Panc1 (cell line): ENCODE measurements at places on chromosomes 5 and 9.

- DNase-seq: no peak
Measured at GRCh38 chr5:93607367-93608258, 24.6 kb downstream of the NR2F1 start.

DNA sequence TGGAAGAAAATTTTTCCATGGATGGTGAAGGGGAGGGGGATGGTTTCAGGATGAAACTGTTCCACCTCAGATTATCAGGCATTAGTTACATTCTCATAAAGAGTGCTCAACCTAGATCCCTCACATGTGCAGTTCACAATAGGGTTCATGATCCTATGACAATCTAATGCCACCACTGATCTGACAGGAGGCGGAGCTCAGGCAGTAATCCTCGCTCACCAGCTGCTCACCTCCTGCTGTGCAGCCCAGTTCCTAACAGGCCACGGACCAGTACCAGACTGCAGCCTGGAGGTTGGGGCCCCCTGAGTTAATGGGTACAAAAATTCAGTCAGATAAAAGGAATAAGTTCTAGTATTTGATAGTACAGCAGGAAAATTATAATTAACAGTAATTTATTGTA, 337.2 kb downstream of the NPR3 start:
- DNase-seq: no peak

DNA sequence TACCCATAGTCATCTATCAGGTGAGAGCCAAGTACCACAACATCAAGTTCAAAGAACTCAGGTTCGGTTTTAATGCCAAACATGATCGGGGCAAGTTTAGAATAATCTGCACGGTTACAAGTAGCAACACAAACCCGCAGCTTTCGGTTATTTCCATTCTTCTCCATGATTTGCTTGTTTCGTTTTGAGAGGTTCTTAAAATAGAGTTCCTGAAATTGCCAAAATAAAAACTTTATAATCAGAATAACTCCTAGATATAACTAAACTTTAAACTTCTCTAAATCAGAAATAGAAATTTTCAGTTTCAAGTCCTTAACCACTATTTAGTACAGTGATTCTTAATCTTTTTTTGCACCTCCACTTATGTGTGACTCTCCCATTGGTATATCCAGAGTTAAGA, 9.1 kb downstream of the GNE start:
- DNase-seq: no peak

DNA sequence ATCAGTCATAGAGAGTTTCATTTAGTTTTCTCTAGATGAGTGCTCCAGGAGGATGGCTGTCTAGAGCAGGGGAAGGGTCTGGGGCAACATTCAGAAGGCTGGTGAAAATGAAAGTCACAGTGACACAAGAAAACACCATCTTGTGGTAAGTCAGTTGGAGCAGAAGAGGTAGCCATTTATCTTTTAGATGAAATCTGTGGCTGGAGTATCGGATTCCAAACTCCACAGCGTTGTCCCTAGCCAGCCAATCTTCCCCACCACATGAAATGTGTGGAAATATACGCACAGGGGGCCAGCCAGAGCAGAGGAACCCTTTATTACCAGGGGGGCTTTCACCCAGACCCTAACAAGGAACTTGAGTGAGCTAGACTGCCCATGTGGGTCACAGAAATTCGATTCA, 15.9 kb upstream of the TNFAIP8 start:
- no peak for DNase-seq

DNA sequence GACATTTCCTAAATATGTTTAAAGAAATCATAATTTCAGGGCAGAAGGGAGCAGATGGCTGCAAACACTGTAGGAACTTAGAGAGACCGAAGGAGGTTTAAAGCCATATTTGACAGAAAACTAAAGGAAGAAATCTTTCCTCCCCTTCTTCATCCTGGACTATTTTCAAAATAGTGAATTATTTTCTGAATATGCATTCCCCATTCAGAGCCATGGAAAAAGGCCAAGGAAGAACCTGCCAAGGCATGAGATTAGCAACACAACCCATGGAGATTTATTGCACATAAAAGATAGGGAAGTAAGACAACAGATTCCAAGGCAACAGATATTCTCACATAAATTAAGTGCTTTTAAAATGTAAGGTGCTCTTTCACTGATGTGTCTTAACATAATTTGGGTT, 233.3 kb upstream of the ADAMTS16 start:
- DNase-seq: no peak
